NCI-H82 (cell line): ENCODE measurements at places on chromosomes 7 and 10.

DNA sequence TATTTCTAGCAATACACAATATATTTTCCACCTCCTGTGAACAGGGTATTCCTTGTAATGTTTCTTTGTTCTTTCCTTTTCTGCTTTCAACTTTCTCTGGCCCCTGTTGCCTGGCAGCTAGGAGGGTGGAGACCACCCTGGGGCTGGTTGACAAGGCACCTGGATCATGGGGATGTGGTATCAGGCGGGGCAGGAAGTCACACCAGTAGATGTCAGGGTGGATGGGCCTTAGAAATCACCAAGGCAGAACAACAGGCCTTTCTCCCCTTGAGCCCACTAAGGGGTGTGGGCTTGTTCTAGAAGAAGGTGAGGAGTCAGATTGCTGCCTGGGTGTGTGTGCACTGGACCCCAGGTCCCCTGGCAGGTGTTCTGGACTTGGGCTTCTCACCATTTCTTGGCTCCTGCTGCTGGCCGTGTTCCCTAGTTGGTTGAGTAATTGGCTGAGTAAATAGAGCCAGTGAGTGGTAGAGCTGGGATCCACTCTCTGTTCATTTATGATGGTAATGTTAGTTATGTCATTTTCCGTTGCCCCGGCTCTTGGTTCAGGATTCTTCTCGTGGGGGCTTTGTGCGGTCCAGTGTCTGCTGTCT, 24.9 kb downstream of the ZNF783 start:
- DNase-seq: no peak

DNA sequence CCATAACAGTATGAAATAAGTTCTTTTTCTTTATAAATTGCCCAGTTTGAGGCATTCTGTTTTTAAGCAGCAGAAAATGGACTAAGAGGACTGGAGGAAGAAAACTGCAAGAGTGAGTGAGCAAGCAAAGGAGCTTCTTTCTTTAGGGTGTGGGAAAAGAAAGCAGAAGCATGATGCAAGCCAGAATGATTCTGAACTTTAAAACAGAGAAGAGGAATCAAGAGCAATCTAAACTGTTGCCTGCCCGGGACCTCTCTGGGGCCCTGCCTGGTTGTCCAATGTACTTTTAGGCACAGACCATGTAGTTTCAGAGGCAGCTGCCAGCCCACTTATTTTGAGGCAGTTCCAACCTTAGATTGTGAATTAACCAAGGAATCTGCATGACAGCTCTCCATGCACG, 186.3 kb downstream of the PLPP4 start:
- DNase-seq: no peak

GRCh38 chr7:119758254-119758653, 514.7 kb upstream of the KCND2 start:
- no peak for DNase-seq

DNA sequence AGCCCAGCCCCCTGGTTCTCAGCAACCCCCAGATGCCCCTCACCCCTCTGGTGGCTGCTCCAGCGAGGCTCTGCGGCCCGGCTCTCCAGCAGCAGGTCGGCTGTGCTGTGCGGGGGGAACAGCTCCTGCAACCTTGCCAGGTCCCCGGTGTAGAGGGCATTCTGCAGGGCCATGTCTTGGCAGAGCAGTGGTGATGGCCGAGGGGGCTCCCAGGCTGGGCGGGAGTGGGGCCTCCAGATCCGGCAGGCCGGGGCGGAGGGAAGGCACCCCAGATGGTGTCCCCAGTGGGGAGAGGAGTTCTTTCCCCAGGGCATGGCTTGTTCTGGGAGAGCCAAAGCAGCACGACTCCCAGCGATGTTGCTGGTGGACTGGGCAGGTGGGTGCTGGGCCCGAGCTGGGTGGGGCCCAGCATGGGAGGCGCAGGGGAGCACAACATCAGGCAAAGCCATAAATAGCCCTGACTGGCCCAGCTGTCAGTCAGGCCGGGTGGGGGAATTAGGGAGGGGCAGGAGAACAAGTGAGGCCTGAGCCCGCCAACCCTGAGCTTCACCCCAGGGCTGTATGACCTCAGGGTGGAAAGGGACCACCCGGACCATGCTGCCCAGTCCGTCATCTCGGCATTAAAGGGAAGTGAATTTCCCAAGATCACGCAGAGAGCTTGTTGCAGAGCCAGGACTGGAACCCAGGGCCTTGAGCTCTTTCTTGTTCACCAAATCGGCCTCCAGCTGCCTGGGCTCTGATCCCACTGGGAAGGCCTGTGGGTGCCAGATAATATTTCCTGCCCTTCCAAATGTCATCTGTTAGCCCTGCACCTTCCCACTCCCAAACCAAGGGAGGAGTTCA, 580 bp upstream of the ASB10 start:
- peak; percentile 36 for DNase-seq

DNA sequence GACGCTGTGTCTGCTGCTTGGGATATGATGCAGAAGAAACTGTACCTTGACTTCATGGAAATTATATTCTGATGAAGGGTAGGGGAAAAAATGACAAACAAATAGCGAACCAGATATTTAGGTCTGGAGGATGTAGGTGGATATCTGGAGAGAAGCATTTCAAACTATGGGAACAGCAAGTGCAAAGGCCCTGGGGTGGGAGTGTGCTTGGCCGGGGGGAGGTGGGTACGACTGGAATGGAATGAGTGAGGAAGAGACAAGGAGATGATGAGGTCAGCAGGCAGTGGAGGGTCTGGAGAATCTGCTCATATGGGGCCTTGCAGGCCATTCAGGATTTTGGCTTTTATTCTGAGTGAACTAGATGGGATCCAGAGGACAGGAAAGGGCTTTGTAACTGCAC, 65.2 kb downstream of the TLL2 start:
- no peak for DNase-seq

DNA sequence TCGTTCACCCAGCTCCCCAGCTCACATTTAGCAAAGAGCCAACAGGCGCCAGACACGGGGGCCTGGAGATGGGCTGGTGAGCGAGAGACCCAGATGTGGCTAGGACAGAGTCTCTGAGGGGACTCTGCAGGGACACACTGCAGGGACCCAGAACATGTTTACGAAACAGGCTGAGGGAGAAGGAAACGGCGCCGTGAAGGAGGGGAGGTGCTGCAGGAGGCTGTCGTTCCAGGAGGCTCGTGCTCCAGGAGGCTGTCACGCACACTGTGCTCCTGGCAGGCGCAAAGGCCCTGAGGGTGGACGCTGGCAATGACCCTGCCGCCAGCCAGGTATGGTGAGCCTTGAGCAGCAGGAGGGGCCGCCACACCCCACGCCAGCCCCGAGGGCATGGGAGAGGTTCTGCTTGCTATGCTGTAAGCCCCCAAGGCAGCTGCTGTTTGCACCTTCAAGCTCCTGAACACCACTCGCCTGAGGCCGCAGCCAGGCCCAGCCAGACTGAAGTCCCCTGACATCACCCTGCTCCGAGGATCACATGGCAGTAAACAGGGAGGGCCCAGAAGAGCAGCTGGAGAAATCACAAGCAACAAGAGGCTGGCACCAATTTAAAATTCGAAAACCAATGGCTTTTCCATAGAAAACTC, 27.3 kb downstream of the ADAP1 start:
- no peak for DNase-seq

GRCh38 chr10:124510759-124511158, 49.1 kb downstream of the LHPP start:
- no peak for DNase-seq

DNA sequence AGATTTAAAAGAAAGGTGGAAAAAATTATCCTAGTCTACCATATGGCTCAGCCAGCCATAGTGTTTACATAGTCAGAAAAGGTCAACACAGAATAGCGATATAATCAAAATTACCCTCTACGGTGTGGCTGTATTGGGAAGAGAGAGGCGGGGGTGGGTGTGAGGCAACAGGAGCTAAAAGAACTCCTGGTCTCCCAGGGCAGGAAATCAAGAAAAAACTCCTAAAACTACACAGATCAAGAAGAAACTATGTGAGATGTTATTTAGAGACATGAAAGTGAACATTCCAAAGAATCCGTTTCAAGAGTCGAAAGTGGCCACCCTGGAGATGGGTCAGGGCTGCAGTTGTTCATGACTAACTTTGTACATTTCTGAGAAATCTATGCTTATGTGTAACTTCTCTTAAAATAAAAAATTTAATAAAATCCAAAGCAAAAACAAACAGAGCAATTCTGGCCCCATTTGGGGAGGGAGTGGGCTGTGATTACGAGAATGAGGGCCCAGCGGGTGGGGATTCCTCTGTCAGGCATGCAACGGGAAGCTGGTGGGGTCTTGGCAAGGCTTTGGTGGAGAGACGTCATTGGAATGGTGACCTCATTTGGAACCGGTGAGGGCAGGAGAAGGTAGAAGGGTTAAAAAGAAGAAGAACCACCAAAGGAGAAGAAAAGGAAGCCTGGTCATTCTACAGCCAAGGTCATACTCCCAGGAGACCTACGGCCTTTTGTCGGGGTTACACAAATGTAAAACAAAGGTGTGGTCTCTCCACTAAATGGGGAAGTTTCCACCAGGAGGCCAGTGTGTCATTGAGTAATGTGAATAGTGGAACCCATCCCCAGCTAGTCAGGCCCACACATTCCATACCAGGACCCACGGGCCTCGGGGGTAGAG, 71.2 kb upstream of the DUSP5 start:
- no peak for DNase-seq

- DNase-seq: no peak
Observed at GRCh38 chr10:12539350-12540164, 190.2 kb downstream of the CAMK1D start.

DNA sequence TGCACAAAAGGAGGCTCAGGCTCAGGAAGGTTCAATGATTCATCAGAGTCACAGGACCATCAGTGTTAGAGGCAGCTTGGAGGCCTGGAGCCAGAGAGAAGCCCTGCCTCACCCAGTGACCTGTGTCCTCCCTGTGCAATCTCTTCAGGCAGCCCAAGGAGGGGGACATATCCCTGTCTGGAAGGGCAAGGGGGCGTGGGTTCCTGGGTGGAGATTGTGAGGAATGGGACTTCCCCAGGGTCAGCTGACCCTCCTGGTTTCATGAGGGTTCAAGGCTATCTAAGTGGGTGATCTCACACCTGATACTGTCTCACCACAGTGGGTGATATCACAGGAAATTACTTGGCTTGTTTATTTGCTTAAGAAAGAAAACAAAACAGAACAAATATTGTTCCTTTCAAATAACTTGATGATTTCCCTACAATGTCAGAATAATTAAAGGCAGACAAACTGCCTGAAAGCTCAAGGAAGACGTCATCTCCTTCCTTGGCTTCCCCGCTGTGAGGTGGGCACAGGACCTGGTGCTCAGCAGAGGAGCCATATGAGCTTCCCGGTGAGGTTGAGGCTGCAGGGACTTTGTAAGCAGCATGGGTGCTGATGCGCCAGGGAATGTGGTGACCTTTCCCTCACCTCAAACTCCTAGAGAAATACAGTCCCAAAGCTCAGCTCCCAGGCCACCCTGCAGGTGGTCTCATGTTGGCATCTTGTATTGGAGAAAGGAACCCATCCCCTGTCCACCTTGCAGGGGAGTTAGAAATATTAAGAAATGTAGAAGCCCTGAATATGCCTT, 763.2 kb downstream of the GRID1 start:
- no peak for DNase-seq

GRCh38 chr7:44978511-44979366, at the start of gene MYO1G:
Gene MYO1G, minus strand, starts transcription at chr7:44979015. Its CDS starts 54 bp downstream, at chr7:44978961.
- DNase-seq: no peak

GRCh38 chr7:20647908-20648776, 32.7 kb downstream of the ABCB5 start:
- DNase-seq: peak; percentile 72

DNA sequence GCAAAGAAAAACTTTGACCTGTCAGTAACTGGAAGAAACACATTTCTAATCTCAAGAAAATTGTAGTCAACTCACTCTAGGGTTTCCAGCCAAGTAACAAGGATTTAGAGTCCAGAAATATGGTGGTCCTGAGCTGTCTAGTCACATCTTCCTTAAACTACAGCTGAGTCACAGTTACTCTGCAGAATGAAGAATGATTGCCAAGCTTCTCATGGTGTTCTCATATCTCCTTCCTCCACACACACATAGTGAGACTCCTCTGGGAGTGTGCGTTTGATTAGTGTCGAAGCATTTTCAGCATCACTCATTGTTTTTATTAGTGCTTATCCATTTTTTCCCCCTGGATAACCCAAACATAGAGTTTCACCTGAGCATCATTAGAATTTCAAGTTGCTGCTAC, 93.1 kb upstream of the CXCL12 start:
- DNase-seq: no peak

DNA sequence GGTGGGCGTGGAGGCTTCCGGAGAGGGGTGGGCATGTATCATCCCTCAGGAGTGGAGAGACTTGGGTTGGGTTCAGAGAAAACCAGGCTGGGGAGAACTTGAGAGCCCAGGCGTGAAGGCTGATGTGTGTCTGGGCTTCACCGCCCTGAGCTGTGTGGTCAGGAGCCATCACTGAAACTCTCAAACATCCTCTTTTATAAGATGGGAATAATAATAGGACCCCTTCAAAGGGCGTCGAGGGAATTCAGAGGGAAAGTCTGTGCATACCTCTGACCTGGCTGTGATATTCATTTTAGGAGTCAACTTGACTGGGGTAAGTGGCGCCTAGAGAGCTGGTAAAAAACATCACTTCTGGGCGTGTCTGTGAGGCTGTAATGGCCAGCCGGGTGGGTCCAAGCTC, 21.1 kb upstream of the PSMG3 start:
- no peak for DNase-seq

DNA sequence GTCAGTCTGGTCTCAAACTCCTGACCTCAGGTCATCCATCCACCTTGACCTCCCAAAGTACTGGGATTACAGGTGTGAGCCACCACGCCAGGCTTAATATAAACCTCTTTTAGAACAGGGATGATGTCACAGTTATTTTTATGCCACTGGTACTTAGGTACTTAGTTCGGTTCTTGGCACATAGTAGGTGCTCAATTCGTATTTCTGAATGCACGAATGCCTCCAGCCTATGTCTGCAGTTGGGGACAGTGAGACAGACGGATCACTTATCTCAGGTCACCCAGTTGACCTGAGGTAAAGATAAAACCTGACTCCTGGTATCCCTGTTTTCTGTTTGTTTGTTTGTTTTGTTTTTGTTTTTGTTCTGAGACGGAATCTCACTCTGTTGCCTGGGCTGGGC, 6.1 kb upstream of the NAT16 start:
- DNase-seq: no peak

DNA sequence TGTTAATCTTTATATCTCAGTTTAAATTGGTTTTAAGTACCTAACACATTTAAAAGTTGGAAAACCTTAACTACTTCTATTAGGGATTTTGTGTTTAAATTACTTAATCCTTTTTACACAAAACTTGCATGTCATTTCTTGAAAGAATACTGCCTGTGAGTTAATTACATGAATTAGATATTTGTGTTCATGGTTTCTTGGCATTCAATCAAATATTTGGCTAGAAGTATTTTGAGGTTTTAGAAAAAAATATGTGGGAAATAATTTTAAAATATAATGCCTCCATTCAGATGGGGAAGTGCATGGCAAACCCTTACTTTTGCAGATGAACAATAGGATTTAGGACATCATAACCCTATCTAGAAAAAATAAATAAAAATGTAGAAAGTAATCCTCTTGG, 186.5 kb upstream of the SEMA3E start:
- DNase-seq: no peak

DNA sequence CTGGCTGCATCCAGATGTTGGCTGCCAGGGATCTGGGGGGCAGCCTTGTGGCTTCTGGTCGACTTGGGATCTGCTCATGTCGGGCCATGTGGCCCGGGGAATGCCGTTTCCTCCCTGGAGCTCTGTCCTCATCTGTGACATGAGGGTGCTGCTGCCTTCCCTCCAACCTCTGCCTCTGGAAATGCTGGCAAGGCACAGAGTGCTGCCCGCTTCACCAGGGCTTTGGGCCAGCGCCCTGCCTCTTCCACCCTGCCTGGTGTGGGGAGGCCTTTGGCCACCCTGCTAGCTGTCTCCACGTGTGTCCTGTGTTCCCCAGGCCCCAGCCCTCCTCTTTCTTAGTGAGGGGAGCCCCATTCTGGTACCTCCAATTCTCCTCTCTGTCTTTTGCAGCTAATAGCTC, 5.8 kb upstream of the SMARCD3 start:
- DNase-seq: no peak

- no peak for DNase-seq
Observed at GRCh38 chr10:113879691-113880090, 25.2 kb downstream of the NHLRC2 start.
